ENCODE measurements at places on chromosomes 7 and 10. TPM values are rescaled to one million over a fixed set of nuclear protein-coding genes. Genes with fewer than 3 reads are reported as not detected.

- H3K4me1 ChIP-seq, result no peaks in the 10 kb centered on the region
- no peak overlapping the region for H3K27ac ChIP-seq
- no peak overlapping the region for H3K4me3 ChIP-seq
Measured at GRCh38 chr7:94266238-94266644, 128.5 kb upstream of the COL1A2 start.

GRCh38 chr10:111116211-111116610, 39.4 kb downstream of the ADRA2A start:
- H3K36me3 ChIP-seq, result no peaks in the 10 kb centered on the region
- no peaks in the 10 kb centered on the region for H3K4me1 ChIP-seq
- no peaks in the 10 kb centered on the region for H3K27me3 ChIP-seq
- no peak overlapping the region for H3K4me3 ChIP-seq
- no peak for DNase-seq

- no peaks in the 10 kb centered on the region for H3K4me1 ChIP-seq
- no peaks in the 10 kb centered on the region for H3K36me3 ChIP-seq
- no peak overlapping the region for H3K27ac ChIP-seq
- no peak for DNase-seq
- H3K27me3 ChIP-seq, result no peaks in the 10 kb centered on the region
Measured at GRCh38 chr7:145839814-145840213, 276.8 kb upstream of the CNTNAP2 start.

DNA sequence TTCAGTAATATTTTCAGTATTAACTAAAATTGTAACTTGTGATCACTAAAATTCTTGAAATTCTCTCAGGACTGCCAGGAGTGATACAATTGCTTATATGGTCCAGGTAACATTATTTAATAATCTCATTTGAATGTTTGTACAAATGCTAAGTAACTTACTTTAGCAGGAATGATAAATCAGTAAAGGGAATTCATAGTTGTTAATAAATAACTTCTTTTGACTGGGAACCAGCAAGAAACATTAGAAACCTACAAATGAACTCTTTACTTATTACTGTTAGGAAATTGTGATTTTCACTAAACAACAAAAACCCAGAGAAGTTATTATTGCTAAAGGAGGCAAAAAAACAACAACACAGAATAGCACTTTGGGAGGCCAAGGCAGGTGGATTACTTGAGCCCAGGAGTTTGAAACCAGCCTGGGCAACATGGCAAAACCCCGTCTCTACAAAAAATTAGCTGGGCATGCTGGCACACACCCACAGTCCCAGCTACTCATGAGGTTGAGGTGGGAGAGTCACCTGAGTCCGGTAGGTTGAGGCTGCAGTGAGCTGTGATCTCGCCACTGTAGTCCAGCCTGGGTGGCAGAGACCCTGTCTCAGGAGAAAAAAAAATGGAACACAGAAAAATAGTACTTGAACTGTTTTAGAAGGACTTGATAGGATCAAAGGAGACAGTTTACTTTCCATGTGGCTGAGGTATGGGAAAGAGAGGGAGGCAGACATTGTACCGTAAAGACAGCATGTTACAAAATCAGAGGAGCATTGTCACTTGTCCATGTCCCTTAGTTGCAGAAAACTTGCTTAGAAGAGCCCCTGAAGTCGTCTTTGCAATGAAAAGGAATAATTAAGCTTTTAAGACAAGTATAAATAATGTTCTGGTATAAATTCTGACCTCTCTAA, 53.1 kb downstream of the SHOC2 start:
- H3K27me3 ChIP-seq, result no peaks in the 10 kb centered on the region
- no peaks in the 10 kb centered on the region for H3K36me3 ChIP-seq
- no peak overlapping the region for H3K4me3 ChIP-seq
- no peak for DNase-seq
- H3K27ac ChIP-seq, result no peak overlapping the region

DNA sequence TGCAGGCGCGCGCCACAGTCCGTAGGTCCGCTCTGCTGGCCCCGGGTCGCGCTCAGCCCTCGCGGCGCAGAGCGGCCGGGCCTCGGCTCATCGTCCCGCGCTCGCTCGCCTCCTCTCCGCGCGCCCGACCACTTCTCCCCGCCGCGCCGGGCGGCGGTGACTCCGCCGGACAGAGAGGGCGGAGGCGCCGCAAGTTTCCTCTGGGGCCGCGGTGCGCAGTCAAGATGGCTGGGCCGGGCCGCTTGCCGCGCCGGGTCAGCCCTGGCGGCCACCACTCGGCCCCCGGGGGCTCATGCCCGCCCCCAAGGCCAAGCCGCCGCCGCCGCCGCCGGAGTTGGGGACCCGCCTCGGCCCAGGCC, 441 bp downstream of the FZD8 start:
- no peaks in the 10 kb centered on the region for H3K27me3 ChIP-seq
- peaks cover 4% of the 10 kb centered on the region for H3K4me1 ChIP-seq
- H3K27ac ChIP-seq, result peak overlapping the region; percentile 95
- H3K36me3 ChIP-seq, result no peaks in the 10 kb centered on the region
- H3K4me3 ChIP-seq, result peak overlapping the region; percentile 73

DNA sequence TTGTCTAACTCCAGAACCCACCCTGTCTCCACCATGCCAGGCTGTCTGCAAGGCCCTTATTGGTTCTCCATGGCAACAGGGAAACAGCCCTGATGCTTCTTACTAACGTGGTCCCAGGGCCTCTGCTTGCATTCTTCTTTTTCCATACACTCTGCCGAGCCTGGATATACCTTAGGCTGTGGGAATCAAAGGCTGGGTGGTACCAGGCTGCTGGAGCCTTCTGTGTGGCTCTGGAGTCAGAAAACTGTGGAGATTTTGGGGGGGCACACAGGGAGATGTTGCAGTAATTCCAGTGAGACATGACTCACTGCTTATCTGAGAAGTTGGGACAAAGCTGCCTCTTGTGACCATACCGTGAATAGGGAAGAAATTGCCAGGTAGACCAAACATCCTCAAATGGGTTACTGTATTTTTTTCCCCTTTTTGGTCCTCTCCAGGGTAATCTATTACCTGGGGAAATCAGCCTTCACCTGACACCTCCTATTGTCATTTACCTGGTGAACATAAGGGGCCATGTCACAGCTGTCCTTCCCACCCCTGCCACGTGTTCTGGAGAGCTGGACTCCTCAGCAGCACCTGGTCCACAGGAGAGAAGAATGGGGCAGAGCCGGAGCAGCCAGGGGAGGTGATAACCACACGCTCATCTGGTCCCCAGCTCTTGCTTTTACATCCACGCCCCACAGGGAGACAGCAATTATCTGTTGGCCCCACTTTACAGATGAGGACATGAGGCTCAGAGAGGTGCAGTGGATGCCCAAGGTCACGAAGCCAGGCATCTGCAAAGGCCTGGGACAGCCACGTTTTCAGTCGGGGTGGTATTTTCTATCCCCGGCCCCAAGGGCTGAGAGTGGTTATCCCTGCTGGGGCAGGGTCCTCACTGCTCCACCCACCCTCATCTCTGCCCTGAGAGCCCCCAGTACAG, 4.6 kb downstream of the CHST3 start:
- H3K4me1 ChIP-seq, result peaks cover 85% of the 10 kb centered on the region
- H3K36me3 ChIP-seq, result no peaks in the 10 kb centered on the region
- DNase-seq, result no peak
- H3K4me3 ChIP-seq, result no peak overlapping the region
- no peaks in the 10 kb centered on the region for H3K27me3 ChIP-seq

DNA sequence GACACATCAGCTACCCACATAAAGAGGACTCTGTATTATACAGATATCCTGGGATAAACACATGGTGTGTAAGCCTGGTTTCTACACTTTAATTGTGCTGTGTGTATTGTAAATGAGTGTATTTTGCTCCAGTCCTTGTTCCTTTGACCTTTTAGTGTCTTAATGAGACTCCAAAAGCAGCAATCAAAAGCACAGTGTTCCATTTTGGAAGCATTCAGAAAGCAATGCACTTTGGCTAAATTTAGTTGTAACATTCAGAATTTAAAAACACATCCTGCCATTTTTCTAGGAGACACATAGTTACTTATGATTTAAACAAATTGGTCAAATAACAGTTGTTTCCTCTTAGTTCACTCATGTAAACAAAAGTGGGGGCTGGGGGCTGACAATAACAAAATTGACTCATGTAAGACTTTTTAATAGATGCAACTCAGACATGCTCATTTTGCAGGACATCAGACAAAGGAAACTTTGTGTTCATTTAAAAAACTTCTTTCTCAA, 122.2 kb downstream of the GPR37 start:
- no peak overlapping the region for H3K27ac ChIP-seq
- no peaks in the 10 kb centered on the region for H3K27me3 ChIP-seq
- H3K4me1 ChIP-seq, result no peaks in the 10 kb centered on the region

GRCh38 chr7:43083106-43083505, 29.3 kb upstream of the HECW1 start:
- no peaks in the 10 kb centered on the region for H3K4me1 ChIP-seq
- DNase-seq, result no peak
- no peak overlapping the region for H3K4me3 ChIP-seq

GRCh38 chr7:22482503-22482902, 17.5 kb downstream of the STEAP1B start:
- H3K4me1 ChIP-seq, result no peaks in the 10 kb centered on the region
- no peaks in the 10 kb centered on the region for H3K27me3 ChIP-seq
- no peak overlapping the region for H3K4me3 ChIP-seq
- no peak for DNase-seq

- H3K4me1 ChIP-seq, result peaks cover 8% of the 10 kb centered on the region
- no peaks in the 10 kb centered on the region for H3K36me3 ChIP-seq
- H3K27me3 ChIP-seq, result no peaks in the 10 kb centered on the region
- H3K4me3 ChIP-seq, result no peak overlapping the region
- DNase-seq, result no peak
- H3K27ac ChIP-seq, result peak overlapping the region; percentile 74
Measured at GRCh38 chr10:42961796-42962109, 115.1 kb upstream of the RET start.

- DNase-seq, result no peak
- H3K36me3 ChIP-seq, result no peaks in the 10 kb centered on the region
- H3K27me3 ChIP-seq, result no peaks in the 10 kb centered on the region
- no peak overlapping the region for H3K27ac ChIP-seq
- no peaks in the 10 kb centered on the region for H3K4me1 ChIP-seq
Measured at GRCh38 chr7:20647908-20648776, 32.7 kb downstream of the ABCB5 start.

DNA sequence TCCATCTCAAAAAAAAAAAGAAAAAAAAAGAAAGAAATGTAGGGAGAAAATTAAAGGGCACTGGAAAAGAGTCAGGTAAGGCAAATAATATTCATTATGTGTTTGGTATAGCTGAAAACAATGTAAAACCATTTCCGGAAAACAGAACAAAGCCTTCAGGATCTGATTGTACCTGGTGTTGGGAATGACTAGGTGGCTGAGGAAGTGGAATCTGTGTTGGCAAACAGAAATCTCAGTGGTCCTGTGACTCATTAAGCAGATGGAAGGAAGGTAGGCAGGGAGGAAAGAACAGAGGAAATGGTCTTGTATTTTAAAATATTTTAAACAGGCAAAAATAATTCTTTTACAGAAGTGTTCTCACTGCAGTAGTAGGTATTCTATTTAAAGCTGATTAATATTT, 55.7 kb upstream of the GATA3 start:
- no peak overlapping the region for H3K27ac ChIP-seq
- no peak overlapping the region for H3K4me3 ChIP-seq
- H3K27me3 ChIP-seq, result no peaks in the 10 kb centered on the region
- no peaks in the 10 kb centered on the region for H3K36me3 ChIP-seq
- H3K4me1 ChIP-seq, result no peaks in the 10 kb centered on the region

- no peaks in the 10 kb centered on the region for H3K27me3 ChIP-seq
- no peak overlapping the region for H3K4me3 ChIP-seq
- H3K36me3 ChIP-seq, result no peaks in the 10 kb centered on the region
- no peak for DNase-seq
- H3K27ac ChIP-seq, result peak overlapping the region; percentile 92
Measured at GRCh38 chr10:49279015-49279880, 19.7 kb upstream of the C10orf71 start.

GRCh38 chr7:43792471-43793150, 34.1 kb downstream of the BLVRA start:
- H3K4me3 ChIP-seq, result no peak overlapping the region
- no peaks in the 10 kb centered on the region for H3K27me3 ChIP-seq
- peak; percentile 33 for DNase-seq
- H3K36me3 ChIP-seq, result peaks cover 29% of the 10 kb centered on the region

DNA sequence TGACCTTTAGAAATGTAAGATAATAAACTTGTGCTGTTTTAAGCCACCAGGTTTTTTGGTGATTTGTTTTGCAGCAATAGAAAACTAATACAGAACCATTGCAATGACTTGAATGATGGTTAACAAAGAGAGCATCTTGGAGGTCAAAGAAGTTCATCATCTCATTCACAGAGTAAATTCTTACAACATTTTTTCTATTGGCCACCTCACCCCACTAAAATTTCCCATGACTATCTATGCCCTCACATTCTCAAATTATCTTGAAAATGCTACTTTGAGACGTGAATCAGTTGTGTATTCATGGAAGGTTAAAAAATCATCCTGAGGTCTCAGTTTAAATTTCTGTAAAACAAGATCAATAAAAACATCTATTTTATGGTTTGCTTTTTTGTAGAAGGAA, 754.2 kb downstream of the SORCS1 start:
- DNase-seq, result no peak
- H3K36me3 ChIP-seq, result no peaks in the 10 kb centered on the region
- no peak overlapping the region for H3K27ac ChIP-seq
- H3K27me3 ChIP-seq, result no peaks in the 10 kb centered on the region
- H3K4me3 ChIP-seq, result no peak overlapping the region

DNA sequence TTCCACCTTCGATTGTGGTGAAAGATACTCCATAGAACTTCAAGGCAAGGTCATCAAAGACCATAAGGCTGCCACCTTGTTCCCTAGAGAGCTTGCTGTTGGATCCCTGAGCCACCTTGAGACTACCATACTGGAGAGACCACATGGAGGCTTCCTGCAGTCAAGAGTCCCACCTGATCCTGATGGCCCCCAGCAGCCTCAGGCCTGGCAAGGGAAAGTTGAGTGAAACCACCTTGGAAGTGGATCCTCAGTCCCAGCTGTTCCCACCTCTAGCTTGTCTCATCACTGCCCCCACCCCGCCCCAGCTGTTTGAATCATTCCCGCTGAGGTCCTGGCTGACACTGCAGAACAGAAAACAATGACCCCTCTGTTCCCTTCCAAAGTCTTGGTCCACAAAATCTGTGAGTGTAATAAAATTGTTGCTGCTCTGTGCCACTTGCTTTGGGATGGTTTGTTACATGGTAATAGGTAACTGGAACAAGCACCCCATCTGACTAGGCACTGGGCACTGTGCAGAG, 32.0 kb downstream of the PRLHR start:
- no peak overlapping the region for H3K4me3 ChIP-seq
- no peak overlapping the region for H3K27ac ChIP-seq
- no peak for DNase-seq
- no peaks in the 10 kb centered on the region for H3K4me1 ChIP-seq
- H3K36me3 ChIP-seq, result no peaks in the 10 kb centered on the region
- no peaks in the 10 kb centered on the region for H3K27me3 ChIP-seq

GRCh38 chr7:85565276-85565675, 378.4 kb upstream of the SEMA3D start:
- no peaks in the 10 kb centered on the region for H3K4me1 ChIP-seq
- H3K36me3 ChIP-seq, result no peaks in the 10 kb centered on the region
- DNase-seq, result no peak
- H3K27me3 ChIP-seq, result no peaks in the 10 kb centered on the region

- H3K4me3 ChIP-seq, result no peak overlapping the region
- no peak for DNase-seq
- H3K4me1 ChIP-seq, result no peaks in the 10 kb centered on the region
- no peaks in the 10 kb centered on the region for H3K36me3 ChIP-seq
- no peak overlapping the region for H3K27ac ChIP-seq
Measured at GRCh38 chr10:28314211-28314610, 11.3 kb upstream of the MPP7 start.

AKR1C8 gene
- total RNA-seq, result 0.56 TPM

SPDYE9 gene
- total RNA-seq, result not detected

PRPS1L1 gene
- not detected for total RNA-seq

GIMAP7 gene
- 7.8 TPM for total RNA-seq
